ENCODE measurements at places on chromosomes 12 and 14. TPM values are rescaled to one million over a fixed set of nuclear protein-coding genes. Genes with fewer than 3 reads are reported as not detected.

The PTPN21 gene
- total RNA-seq = 20.6 TPM

The IFI27L2 gene
- total RNA-seq = 110 TPM

The EML5 gene
- total RNA-seq = 7.9 TPM

The CDK17 gene
- 58.3 TPM for total RNA-seq

The TGM1 gene
- total RNA-seq = 6.2 TPM

The FSCB gene
- total RNA-seq = 0.10 TPM

The KCNMB4 gene
- total RNA-seq = 18.9 TPM

The CCDC38 gene
- not detected for total RNA-seq

The TTC8 gene
- 27.2 TPM for total RNA-seq

The OVCH1 gene
- 1.6 TPM for total RNA-seq

The C14orf132 gene
- total RNA-seq = 60.5 TPM

All from spinal cord (tissue), 10 donors.